NCI-H460 (cell line): ENCODE measurements at places on chromosomes 3 and 15. TPM values are rescaled to one million over a fixed set of nuclear protein-coding genes. Genes with fewer than 3 reads are reported as not detected.

Gene SLC22A14
- 0.35 TPM in 1 of 2 replicates, not detected in the other for total RNA-seq

Gene MST1R
- total RNA-seq: 0.69 and 0.82 TPM in 2 replicates

Gene CHRNA3
- total RNA-seq: not detected in 2 replicates

Gene CFAP91
- not detected in 2 replicates for total RNA-seq

Gene TNFSF10
- total RNA-seq: 0.12 and 1.5 TPM in 2 replicates

Gene ACTRT3
- 0.26 and 0.67 TPM in 2 replicates for total RNA-seq

Gene ZNF501
- total RNA-seq: 1.9 and 3.8 TPM in 2 replicates

DNA sequence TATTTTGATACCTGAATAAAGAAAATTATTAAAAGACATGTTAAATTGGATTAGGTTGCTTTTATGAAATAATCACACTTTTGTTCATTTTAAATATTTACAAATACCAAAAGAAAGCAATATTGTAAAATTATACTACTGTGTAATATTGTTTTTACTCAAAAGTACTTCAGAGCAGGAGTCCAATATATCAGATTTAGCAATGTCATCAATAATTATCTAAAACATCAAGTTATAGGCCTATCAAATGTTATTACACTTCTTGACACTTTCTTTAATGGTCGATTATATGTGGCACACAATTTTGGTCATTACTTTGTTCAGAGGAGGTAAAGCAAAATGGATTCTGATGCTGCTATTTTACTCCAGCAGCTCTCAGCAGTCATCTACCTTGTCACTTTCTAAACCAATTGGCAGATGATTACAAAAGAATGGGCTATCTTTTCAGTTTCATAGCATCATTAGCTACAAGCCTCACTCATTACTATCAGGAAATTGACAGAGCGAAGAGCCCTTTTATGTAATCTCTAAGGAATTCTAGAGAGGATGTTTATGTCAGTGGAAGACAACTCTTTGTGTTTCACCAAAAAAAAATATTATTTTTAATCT, 318.6 kb downstream of the PLOD2 start:
- DNase-seq: no peak

- no peak for DNase-seq
These were observed 765.9 kb downstream of the NTRK3 start for GRCh38 chr15:87490666-87491065.

DNA sequence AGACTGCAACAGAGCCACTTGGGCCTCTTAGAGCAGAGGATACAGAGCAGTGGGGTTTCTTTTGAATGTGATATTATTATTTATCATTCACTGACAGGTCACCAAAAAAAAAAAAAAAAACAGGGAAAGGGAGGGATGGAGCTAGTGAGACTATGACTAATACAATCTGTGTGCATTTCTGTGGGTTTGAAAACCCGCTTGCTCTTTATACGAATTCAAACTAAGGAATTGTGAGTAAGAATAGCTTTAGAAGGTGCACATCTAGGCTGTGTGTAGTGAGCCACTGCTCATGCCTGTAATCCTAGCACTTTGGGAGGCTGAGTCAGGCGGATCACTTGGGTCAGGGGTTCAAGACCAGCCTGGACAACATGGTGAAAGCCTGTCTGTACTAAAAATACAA, 186.6 kb upstream of the MANF start:
- no peak for DNase-seq

GRCh38 chr3:120177151-120177550, 82.9 kb upstream of the GSK3B start:
- DNase-seq: peak; percentile 88

DNA sequence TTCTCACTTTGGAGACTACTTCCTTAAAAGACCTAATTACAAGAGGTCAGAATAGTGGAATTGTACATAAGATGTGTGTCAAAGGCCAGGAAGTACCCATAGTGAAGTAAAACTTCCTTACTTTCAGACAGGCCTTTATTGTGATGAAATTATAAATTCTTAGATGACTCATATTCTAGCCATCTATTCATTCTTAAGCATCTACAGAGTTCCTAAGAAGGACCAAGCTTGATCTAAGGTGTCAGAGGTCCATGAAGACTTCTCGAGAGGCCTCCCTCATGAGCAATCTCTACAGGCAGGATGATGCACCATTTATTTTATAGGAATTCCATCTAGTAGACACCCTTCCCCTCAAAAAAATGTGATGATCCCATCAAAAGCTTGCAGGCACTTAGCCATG, 493.3 kb downstream of the MAGI1 start:
- no peak for DNase-seq

DNA sequence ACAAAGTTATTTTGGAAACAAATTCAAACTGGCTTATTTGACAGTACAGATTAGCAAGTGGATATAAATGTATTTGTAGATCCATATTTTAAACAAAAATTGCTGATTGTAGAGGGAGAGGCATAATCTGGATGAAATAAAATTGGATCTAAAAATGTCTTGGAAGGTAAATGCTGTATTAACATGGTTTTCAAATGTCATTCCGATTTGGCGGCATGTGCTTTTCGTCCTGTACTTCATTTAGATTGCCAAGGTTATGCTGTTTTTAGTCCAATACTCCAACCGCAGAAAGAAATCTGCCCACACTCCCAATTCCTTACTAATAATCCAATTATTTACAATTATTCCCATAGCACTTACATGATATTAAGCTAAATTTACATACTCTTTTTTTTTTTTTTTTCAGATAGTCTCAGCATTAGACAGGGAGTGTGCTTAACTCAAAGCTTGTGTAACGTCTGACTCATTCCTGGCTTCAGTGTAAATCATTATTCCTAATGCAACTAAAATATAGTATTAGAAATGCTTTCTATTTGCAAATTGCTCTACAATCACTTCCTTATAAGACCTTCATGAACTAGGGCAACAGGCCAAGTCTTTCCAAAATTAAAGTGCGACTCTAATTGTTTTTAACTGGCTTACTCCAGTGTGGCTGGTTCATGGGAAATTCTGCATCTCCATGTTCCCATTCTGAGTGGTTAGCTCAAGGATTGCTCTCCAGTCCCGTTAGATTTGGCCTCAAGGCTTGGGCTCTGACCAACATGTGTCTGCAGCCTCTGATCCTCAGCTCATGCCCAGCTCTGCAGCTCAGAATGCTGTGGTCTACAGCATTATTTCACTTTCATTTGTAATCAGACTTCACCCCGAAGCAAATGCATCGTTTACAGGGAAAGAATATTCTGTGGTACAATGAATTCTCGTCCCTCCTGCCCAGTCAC, 103.9 kb downstream of the FBN1 start:
- no peak for DNase-seq

GRCh38 chr15:39918688-39919385, 1.2 kb downstream of the GPR176 start:
- no peak for DNase-seq

DNA sequence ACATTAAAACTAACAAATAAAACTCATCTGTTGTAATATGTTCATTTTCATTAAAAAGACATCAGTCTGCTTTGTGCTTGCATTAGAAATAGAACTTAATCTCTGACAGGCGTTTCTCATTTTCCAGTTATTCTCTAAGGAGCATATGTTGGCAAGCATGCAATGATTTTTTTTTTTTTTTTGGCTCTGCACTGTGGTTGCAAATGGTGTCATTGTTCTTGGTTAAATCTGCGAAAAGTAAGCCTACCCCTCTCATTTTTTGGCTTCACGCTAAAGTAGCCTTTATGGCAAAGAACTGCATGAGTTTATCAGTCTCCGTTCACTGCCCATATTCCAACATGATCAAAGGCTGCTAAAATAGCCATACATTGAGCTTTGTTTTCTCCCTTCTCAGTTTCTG, 403.2 kb downstream of the MECOM start:
- DNase-seq: no peak

DNA sequence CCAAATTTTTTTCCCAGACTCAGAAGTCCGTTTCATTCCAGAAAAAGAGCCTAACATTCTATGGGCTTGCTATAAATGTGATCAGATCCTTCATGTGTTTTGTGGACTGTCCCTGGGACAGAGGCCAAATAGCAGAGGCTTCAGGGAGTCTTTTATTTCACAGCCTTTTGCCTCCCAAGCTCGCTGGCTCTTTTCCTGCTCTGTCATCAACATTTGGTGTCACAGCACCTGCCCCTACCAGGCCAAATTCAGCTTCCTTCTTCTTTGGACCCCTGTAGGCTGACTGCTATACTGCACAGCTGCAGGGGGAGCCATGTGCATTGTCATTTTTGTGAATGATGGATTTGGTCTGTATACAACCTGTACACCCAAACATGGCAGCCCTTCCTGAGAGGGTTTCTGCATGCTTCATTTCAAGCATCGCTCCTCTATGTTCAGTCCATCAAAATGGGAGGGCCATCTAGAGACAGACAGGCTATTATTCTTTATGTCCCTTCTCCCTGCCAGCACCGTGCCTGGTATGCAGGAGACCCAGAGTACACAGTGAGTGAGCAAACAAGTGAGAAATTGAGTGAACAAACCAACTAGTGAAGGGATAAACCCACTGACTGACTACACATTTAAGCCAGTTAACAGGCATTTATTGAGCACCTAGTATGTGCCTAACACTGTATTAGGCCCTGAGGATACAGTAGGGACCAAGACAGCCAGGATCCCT, 17.9 kb upstream of the RPP14 start:
- DNase-seq: no peak

GRCh38 chr15:98952381-98952803, 55.2 kb downstream of the PGPEP1L start:
- no peak for DNase-seq

DNA sequence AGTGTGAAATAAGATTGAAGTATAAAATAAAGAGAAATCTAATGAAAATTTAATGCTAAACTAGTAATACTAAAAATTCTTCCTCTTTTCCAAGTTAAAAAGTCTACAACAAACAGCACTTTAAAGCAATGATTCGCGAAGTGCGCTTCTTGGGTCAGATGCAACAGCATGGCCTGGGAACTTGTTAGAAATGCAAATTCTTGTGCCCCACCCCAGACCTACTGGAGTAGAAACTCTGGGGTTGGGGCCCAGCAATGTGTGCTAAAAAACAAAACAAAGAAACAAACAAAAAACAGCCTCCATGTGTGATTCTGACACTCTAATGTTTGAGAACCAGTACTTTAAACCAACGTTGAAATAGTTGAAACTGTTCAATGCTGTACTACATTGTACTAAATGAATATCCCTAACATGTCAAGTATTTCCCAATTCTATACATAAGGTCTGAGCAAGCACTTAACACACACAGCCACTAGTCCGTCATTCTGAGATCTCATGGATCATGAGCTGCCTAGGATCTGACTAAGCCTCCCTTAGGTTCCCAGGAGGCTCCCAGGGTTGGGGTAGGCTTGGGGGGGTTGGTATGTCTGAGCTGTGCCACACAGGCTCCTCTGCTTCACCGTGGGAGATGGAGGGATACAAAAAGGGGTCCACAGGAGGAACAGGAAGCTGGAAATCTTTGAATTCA, 6.1 kb downstream of the RASGRP1 start:
- no peak for DNase-seq
